ENCODE measurements at places on chromosomes 2 and 18.

DNA sequence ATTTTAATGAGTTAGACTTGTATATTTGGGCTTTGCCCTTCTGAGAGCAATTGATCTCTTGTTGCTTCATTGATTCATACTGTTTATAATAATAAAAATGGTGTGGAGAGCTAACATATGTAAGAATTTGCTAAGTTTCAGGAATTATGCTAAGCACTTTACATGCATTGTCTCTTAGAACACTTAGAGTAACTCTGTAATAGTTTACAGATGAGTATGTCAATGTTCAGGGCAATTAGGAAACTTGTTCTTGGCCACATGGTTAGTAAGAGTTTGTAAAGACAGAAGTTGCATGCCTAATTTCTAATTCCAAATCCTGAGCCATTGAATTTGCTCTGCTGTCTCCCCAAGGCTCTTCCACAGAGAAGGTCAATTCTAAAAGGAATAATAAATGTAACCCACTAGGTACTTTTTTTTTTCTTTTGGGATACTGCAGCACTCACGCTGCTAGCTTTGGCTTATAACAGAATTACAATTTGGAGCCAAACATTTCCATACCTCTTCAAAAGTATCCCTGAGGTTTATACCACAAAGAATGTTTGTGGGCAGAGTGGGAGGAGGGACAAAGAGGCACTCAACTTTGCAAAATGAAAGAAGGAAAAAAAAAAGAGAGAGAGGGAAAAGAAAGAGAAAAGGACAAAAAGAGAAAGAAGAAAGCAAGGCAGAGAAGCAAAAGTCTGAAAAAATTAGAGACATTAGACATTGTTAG is 232.4 kb downstream of the CALCRL start:
- no peak for DNase-seq

DNA sequence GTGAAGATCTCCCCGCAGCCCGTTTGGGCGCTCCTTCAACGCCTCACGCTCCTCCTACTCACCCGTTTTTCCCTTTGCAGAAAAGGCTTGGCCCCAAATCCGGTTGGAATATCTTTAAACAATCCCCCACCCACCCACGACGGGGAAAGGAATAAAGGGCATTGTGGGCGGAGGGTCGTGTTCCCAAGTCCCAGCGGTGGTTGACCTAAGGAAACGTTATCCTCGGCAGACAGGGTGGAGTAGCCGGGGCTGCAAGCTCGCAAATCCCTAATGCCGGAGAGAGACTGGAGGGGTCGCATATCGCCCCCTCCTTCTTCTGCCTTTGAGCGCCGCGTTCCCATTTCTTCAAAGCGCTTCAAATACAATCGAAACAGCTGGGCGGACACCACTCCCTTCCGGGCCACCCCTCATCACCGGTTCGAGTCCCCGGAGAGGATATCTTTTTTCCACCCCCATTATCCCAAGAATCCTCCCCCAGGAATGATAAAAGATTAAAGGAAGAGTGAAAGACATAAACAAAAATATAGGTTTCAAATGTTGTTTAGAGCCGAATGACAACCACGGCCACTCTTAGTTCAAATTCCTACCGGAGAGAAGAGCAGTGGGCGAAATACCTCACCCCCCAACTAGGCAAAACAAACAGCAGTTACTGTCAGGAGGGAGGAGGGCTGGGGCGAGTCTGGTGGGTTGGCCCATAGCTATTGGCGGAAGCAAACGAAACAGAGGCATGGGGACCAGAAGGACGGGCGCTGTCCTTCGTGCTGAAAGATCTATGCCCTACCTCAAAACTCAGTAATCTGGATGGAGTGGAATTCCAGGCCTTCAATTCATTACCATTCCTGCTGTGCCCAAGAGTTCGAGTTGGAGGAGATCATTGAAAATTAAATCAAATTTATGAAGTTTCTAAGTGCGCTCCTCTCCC is 2.8 kb upstream of the GAD1 start:
- DNase-seq: peak; percentile 87

GRCh38 chr2:57878171-57878865 is 168.3 kb upstream of the VRK2 start:
- no peak for DNase-seq

GRCh38 chr2:236047886-236048540 is 120.2 kb downstream of the GBX2 start:
- DNase-seq: no peak

GRCh38 chr2:110735366-110735765 is 3.0 kb downstream of the ACOXL start:
- no peak for DNase-seq

DNA sequence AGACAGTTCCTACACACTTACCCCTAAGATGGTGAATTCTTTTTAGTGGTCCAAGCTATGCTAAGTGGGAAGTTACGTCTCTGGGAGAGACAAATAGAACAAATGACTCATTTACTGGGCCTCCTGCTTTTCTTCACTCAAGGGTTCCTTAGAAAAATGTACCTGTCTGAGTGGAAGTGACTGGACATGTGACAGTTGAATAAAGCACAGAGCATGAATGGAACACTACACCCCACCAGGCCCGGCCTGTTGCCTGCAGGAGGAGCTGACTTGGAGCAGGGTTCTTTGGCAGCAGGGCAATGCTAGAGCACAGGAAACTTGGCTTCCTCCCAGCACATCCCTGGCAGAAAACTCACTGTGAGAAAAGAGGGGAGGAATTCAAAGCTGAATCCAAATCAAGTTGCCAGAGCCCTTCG is 451.0 kb upstream of the SETBP1 start:
- no peak for DNase-seq

- DNase-seq: no peak
Measured at GRCh38 chr18:48882379-48882778, 68.4 kb downstream of the SMAD7 start.

GRCh38 chr18:31773774-31774476 is 13.2 kb upstream of the SLC25A52 start:
- no peak for DNase-seq

DNA sequence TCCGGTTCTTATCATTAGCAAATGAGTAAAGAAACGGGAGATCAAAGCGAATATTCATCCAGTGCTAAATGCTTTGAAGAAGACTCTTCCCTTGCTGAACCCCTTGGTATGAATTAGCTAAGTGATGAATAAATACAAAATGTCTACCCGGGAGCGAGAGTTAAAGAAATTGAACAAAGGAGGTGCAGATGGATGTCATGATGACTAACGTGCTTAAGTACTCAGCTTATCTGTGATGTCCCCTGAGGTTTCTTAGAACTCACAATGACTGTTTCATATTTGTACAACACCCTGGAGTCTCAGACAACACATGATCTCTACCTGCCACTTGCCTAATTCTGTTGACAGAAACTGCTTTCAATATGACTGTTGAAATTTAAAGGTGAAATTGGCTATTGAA is 148.5 kb downstream of the TMEM200C start:
- DNase-seq: no peak

GRCh38 chr18:64270608-64271007 is 121.7 kb upstream of the LINC00305 start:
- no peak for DNase-seq

DNA sequence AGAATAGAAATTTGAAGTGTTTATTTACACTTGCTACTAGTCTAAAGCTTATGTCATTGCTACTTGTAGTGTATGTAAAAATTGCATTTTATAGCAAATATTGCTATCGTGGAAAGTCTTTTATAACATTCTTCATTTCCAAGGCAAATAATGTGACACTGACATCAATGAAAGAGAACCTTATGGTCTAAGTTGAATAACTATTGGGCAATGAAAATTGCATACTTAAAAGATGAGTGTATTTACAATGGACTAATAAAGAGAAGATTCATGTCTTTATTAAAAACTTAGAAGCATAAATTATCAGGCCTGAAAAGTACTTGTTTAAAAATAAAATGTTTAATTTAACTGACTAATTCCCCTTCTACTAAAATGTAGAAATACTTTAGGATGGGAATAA is 82.2 kb downstream of the LRP1B start:
- DNase-seq: no peak

- no peak for DNase-seq
Measured at GRCh38 chr18:48589797-48590519, 51.1 kb downstream of the CTIF start.

- no peak for DNase-seq
Measured at GRCh38 chr18:371609-371982, 103.7 kb upstream of the THOC1 start.

- no peak for DNase-seq
Measured at GRCh38 chr2:196136151-196136550, 35.2 kb downstream of the STK17B start.

DNA sequence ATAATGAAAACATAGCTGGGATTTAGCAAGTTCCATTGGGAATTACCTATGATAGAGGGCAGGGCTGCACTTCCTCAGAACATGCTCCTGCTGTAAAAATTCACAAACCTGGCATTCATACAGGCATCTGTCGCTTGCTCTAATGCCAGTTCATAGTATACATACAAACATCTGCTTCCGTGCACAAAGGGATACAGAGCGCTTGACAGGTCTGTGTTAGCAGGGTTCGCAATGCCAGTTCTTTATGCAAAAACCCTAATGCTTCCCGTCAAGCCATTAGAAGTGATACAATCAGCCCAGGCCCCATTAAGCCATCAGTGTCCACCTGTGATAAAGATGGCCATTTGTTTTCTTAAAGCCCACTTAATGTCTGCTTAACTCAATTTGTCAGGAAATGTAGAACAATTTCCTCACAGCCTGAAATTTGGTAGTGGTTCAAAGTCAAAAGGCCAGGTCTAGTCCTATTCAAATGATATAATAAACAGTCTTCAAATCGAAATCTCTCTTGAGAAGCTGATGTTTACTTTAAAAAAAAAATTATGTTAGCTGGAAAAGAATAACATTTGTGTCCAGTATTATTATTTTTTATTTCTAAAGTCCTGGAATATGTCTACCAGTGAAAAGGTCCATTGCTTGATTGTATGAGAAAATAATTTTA is 556.3 kb downstream of the ARHGAP15 start:
- no peak for DNase-seq

- no peak for DNase-seq
Measured at GRCh38 chr2:3656762-3657721, 958 bp upstream of the ALLC start.

DNA sequence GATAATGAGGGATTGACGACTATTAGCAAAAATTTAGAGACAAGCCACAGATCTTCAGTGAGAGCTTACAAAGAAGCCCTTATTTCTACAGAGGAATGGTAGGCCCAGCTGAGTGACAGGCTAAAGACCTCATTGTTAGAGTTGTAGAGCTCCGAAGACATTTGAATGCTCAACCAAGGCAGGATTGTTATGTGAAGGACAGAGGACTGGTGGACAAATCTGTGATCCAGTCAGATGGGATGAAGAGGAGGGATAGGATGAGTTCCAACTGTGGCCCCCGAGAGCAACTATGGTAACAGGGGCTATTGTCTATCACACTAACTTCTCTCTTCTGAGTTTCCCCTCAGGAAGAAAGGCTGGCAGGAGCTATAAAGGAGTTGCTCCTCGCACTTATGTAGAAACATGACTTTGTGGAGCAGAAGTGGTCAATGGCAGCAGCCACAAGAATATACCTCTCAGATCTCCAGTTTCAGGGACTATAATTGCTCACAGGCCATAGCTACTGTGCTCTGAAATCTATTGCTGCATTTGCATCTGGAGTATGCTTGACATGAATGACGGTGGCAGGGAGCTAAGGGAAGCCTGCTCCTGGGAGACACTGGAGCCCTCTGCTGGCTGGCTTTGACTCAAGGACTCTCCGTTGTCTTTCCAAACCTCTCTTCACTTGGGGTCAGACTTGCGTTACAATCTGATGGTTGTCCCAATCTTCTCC is 50.3 kb upstream of the GREB1L start:
- DNase-seq: peak; percentile 23

DNA sequence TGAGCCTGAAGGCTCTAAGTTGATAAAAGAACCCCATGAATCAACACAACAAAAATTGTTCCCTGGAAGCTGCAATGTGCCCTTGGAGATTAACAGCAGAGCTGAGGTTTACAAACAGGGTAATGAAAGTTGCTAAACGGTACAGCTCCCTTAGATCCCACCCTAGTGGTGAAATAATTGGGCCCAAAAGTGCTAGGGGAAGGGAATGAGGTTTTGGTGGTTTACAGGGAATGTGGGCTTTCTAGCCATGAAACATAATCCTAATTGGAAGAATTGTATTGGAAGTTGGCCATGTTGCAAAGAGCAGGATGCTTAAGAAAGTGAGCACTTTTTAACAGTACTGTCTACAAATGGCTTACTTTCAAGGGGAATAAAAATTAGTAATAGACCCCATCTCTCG is 180.2 kb upstream of the SMIM21 start:
- no peak for DNase-seq

DNA sequence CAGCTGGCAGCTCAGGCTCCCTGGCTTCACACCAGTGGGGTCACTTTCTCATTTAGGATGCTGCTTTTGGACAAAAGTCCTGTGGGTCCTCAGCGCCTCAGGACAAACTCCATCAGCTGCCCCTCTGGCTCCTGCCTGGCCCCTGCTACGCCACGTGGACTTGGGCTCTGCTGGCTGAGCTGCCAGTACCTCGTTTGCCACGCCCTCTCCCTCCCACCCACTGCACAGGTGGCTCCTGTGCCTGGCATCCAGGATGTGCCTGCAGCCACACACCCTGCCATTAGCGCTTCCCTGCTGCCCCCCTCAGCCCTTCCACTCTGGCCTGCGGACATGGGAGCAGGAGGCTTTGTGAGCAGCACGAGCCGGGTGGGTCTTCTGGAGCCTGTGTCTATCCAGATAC is 118.9 kb downstream of the ZNF236 start:
- no peak for DNase-seq

DNA sequence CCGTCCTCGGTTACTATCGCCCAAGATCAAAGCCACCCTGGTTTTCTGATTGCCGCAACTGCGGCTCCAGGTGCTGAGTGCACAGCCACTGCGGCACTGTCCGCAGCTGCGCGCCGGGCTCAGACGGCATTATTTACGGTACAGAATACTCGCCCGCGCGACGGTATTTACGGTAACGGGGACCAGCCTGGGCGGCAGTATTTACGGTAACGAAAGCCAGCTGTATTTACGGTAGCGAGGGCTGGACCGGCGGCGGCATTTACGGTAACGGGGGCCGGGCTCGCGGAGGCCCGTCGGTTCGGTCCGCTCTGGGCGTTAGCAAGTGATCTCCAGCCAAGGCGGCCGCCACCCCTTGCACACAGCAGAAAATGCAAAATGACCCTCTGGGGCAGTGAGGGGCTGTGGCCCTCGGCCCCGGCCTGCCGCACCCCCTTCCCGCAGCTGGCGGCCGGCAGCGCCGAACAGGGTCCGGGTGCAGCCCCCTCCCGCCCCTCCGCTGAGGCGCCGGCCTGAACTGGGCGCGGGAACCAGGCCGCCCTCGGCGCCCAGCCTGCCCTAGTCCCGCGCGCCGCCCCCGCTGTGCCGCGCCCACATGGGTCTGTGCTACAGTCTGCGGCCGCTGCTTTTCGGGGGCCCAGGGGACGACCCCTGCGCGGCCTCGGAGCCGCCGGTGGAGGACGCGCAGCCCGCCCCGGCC is at the start of gene GNAL:
Gene GNAL, plus strand, starts transcription at position 293 of the 697 bp plus-strand sequence. Its CDS starts 300 bp downstream, at position 593.
- peak; percentile 76 for DNase-seq

GRCh38 chr18:49742316-49743116 is 70.8 kb downstream of the ACAA2 start:
- no peak for DNase-seq

GRCh38 chr18:22745966-22746365 is 187.2 kb upstream of the RBBP8 start:
- DNase-seq: no peak

- no peak for DNase-seq
Measured at GRCh38 chr2:101942851-101943250, 48.9 kb upstream of the IL1R2 start.

- DNase-seq: no peak
Measured at GRCh38 chr2:239341146-239341732, 59.6 kb downstream of the HDAC4 start.
